ENCODE measurements at places on chromosomes 2 and 18. TPM values are rescaled to one million over a fixed set of nuclear protein-coding genes. Genes with fewer than 3 reads are reported as not detected.

DNA sequence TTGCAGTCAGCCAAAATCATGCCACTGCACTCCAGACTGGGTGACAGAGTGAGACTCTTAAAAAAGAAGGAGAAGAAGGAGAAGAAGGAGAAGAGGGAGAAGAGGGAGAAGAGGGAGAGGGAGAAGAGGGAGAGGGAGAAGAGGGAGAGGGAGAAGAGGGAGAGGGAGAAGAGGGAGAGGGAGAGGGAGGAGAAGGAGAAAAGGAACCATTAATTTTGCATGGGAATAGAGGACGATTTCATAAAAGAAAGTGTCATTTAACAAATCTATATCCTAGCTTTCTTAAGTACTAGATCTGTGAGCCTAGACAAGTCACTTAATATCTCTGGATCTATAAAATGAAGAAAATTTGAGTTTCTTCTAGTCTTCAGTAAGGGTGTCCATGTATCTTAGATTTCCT, 9.6 kb downstream of the NOL10 start:
- no peak for DNase-seq

HAAO gene
- 39.8 TPM for polyA plus RNA-seq

DNA sequence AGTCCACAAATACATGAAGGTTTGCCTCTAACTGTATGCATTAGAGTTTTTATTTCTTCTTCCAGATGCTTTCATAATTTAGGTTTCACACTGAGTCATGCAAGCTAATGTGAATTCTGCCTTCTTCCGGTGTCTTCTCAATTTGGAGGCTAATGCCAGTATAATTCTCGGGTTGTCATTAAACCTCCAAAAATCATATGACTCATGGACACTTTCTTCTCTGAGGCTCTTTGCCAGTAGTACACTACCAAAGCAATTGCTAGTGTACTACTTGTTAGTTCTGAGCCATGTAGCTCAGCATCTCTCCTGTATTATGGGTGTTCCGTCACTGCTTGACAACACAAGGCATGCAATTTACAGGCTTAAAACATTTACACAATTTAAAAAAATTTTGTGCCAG, 137.1 kb downstream of the VWC2L start:
- DNase-seq: no peak

EHBP1 gene
- polyA plus RNA-seq: 47.2 TPM

DNA sequence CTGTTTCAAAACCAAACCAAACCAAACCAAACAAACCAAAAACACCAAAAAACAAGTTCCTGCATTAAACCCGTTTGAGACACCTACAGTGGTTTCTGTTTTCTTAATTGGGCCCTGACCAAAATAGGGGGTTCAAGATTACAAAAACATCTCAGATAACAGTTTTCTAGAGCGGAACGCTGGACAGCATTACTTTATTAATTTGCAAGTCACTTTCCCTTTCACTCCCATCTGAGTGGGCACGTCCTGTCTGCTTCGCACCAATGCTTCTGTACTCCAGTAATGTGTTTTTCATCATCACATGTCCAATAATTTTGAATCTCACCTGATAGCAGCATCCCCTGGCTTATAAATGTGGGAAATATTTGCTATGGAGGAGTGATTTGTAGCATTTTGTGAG, 11.7 kb upstream of the MYO1B start:
- DNase-seq: no peak

All from right renal pelvis (tissue), 4 donors.